Stimulated activated CD8-positive, alpha-beta memory T cell treated with anti-CD3 and anti-CD28 coated beads, Interleukin-2, amount 100 ng/mL, for 48 hours (primary cell): ENCODE measurements at places on chromosomes 2 and 18.

- DNase-seq, result no peak
Observed at GRCh38 chr18:58590254-58590653, 38.6 kb downstream of the ALPK2 start.

GRCh38 chr18:286515-287310, 18.9 kb upstream of the THOC1 start:
- DNase-seq, result no peak

DNA sequence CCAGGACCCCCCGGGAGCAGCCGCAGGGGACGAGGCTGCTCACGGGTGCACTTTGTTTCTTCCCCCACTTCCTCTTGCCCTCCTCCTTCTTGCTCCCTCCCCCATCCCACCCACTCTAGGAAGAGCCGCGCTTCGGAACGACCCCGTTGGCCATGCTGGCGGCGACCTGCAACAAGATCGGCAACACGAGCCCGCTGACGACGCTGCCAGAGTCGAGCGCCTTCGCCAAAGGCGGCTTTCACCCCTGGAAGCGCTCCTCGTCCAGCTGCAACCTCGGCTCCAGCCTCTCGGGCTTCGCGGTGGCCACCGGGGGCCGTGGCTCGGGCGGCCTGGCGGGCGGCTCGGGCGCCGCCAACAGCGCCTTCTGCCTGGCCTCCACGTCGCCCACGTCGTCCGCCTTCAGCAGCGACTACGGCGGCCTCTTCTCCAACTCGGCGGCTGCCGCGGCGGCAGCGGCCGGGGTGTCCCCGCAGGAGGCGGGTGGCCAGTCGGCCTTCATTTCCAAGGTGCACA, 1.3 kb downstream of the SP9 start:
- DNase-seq, result no peak

- DNase-seq, result no peak
Observed at GRCh38 chr2:128531856-128532255, 213.2 kb upstream of the HS6ST1 start.

GRCh38 chr2:195675783-195676427, 18.9 kb downstream of the SLC39A10 start:
- no peak for DNase-seq

GRCh38 chr18:10416065-10416464, 38.4 kb upstream of the APCDD1 start:
- DNase-seq, result no peak

DNA sequence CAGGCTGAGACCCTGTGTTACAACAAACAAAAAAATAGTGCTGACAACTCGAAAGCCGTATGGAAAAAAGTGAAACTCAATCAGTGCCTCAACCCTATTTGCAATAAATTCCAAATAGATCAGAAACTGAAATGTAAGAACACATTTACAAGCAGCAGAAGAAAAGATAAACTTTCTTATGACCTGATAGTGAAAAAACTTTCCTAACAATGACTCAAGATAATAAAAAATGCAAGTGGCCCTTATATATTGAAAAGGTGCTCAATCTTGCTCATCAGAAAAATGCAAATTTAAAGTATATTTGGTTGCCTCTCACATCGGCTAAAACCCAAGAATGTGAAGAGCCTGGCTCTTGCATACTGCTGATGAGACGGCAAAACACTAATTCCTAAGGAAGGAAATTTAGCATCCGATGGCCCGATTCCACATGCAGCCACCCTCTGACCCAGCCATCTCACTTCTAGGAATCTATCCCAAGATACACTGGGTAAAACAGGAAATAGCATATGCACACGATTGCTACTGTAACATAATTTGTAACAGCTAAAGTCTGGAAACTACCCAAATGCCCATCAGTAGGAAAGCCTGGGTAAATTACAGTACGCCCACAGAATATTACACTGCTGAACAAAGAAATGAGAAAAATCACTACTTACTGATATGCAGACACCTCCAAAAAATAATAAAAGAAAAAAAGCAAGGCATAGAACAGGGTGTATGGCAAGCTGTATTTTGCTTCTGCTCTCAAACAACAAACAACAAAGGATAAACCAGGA, 56.8 kb downstream of the HDLBP start:
- DNase-seq, result no peak

- no peak for DNase-seq
Observed at GRCh38 chr2:125073440-125073839, 1048.4 kb downstream of the CNTNAP5 start.

GRCh38 chr2:166612214-166612613, 118.2 kb upstream of the SCN7A start:
- no peak for DNase-seq

DNA sequence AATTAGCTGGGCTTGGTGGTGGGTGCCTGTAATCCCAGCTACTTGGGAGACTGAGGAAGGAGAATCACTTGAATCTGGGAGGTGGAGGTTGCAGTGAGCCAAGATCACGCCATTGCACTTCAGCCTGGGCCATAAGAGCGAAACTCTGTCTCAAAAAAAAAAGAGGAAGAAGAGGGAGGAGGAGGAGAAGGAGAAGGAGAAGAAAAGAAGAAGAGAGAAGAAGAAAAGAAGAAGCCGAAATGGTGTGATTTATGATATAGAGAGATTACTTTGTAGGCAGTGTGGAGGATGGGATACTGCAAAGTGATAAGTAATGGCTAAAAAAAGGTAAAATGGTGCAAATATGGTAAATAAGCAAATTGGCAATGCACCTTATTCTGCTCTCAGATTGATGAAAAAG, 25.1 kb downstream of the THNSL2 start:
- DNase-seq, result no peak

DNA sequence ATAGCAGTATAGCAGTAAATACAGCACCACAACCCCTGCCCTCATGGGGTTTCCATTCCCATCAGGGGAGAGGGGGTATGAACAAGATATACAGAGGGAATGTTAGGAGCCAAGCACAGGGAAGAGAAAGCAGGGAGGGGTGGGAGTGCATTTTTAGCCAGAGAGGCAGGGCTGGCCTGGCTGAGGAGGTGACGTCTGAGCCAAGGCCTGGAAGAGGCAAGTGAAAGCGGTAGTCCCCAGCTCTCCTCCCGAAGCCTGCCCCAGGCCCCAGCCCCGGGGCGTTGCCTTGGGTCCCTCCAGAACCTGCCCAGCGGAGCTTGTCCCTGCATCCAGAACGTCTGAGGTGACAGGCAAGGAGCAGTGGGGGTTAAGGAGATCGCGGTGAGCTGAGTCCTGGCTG, 45.1 kb upstream of the FOSL2 start:
- no peak for DNase-seq

DNA sequence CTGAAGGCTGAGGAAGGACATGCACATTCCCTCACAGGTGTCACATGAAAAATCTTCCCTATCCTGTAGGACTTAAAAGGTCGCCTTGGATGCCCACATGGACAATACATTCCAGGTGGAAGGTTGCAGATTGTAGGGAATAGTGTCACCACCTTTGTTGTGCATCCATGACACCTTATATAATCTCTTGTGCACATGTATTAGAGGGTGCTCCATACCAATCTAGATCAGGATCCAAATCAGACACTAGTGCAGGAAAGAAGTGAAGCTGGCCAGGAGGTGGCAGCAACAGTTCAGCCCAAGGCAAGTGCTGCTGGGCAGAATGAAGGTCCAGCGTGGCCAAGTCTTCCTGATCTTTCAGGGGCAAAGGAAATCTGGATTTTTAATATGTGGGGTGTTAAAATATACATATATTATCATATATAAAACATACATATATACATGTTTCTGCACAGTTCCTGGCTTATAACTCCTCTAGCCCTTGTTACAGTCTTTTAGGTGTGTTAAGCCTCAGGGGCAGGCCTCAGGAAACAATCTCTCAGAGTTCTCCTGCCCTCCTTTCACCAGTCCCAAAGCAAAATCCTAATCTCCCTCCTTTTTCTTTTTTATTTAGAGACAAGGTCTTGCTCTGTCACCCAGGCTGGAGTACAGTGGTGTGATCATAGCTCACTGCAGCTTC, 16.6 kb downstream of the NIF3L1 start:
- peak; percentile 27 for DNase-seq

GRCh38 chr2:9228781-9229469, 22.3 kb downstream of the ASAP2 start:
- DNase-seq, result no peak

GRCh38 chr18:39991696-39992265, 1963.3 kb upstream of the PIK3C3 start:
- DNase-seq, result no peak

GRCh38 chr2:137747509-137747908, 216.8 kb upstream of the HNMT start:
- DNase-seq, result no peak

- DNase-seq, result no peak
Observed at GRCh38 chr2:106058469-106059137, 135.5 kb downstream of the UXS1 start.

DNA sequence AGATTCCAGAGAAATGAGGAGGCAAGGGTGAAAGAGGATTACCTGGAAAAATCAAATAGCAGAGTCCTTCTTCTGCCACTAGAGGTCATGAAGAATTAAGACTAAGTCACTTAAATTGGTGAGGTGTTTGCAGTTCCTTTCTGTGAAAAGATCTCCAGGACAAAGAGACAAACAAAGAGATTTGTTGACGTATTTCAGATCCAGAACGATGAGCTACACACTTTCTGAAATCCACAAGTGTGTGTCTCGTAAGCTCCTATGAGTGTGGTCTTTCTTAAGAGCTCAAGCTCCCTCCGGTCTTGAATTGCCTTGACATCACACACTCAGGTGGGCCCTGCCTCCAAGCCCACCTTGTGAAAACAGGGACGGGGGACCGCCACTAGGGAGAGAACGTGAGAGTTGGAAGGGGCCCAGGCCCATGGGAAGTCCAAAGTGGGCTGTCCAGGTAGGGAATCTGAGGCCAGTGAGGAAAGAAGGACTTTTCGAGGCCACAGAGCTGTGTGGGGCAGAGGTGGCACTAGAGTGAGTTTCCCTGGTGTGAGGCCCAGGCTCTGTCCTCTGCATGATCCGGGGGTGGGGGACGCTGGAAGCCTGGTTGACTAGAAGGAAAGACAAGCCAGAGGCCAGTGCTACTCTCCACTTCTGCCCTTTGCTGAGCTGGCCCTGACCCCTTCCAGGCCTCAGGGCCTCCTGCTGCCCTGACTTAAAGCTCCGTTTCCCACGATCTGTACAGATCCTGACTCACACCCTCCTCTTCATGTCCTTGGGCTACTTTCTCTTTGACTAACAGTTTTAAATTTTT, 168.1 kb upstream of the NCK2 start:
- no peak for DNase-seq

- peak; percentile 16 for DNase-seq
Observed at GRCh38 chr2:86238354-86238753, 39.1 kb downstream of the MRPL35 start.

DNA sequence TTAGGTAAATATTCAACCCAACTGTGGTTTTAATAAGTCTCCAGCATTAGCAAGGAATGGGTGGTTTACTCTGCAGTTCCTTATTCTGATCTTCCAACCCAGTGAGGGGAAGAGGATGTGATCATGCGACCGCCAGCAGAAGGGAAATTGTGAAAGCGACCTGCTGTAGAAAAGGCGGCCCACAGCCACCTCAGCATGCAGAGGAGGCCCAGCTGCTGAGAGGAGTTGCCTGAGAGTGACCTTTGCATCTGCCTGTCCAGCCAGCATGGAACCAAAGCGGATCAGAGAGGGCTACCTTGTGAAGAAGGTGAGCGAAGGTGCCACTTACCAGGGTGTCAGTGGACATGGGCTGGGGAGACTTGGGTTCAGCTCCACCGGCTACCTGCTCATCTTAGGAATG, at the start of gene PLEK:
TSS of gene PLEK (plus strand) at position 196 of the 400 bp plus-strand sequence. CDS start at position 266, 70 bp downstream.
- no peak for DNase-seq

GRCh38 chr2:125330133-125330532, 1305.0 kb downstream of the CNTNAP5 start:
- no peak for DNase-seq

DNA sequence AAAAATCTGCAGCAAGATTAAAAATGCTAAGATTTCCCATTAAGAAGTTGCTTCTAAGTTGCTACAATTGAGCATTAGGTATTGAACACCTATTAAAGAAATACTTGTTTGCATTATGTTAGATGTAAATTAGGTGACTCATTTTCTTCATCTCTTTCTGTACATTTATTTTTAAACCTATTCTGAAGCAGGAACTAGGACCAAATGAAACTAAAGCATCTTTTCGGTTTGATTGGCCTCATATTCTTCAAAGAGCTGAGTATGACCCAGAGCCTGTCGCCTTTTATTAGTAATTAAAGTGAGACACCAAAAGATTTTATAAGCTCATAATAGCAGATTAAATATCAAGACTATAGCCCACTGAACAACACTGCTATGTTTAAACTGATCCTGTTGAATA, 83.4 kb upstream of the ZEB2 start:
- no peak for DNase-seq

- no peak for DNase-seq
Observed at GRCh38 chr2:40540026-40540425, 88.1 kb upstream of the SLC8A1 start.

- no peak for DNase-seq
Observed at GRCh38 chr18:74023220-74023619, 124.4 kb downstream of the FBXO15 start.

DNA sequence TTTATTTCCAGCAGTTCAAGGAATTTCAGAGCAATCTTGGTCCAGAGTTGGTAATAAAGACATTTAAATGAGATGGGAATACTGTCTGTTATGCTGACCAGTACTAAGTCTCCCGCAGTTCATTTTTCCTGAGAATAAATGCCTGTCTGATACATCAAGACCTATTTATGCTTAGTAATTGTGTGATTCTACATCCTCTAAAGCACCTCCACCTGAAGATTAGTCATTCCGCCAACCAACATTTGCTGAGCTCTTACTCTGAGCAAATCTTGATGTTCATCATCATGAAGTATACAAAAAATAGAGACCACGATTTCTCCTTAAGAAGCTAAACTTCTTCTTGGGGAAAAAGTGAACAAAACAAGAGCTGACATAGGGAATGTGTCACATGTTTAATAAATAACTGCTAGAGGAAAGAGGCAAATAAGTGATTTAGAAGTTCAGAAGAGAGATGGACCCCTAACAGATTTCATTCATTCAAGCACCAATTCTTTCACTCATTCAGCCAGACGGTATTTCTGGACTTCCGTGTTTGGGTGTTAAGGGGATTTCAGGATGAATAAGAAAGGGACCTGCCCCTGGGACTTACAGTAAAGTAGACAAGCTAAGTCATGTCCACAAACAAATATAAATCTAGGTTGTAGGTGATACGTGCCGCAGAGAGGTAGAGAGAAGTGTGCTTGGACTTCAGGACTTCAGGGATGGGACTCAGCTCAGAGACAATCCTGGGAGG, 34.2 kb upstream of the PPP4R1 start:
- DNase-seq, result no peak

GRCh38 chr2:239919774-239920692, 105.1 kb downstream of the NDUFA10 start:
- no peak for DNase-seq

DNA sequence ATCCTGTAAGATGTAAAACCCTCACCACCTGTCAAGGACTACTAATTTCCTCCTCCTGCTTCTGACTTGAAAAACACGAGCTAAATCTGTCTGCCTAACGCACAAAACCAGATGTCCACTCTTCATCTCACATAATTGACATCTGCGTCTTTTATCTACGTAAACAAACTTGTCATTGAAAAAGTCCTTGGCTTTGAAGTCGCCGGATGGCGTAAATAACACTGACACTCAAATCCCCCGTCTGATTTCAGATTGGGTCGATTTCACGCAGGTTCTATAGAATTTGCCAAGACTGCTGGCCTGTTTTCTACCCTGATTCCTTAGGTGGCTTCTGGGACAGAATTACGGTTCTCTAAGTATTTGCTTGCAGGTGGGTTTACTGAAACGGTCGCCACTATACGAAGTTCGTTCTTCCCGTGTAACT, 539 bp upstream of the MOB4 start:
- no peak for DNase-seq

- peak; percentile 67 for DNase-seq
Observed at GRCh38 chr2:112623913-112624777, 21.6 kb upstream of the SLC20A1 start.

GRCh38 chr2:102050854-102051391, 59.2 kb downstream of the IL1R2 start:
- DNase-seq, result no peak
